Esophagus mucosa (tissue), 1 donor: ENCODE measurements at places on chromosomes 5 and 9. TPM values are rescaled to one million over a fixed set of nuclear protein-coding genes. Genes with fewer than 3 reads are reported as not detected.
A peak's percentile ranks its signal among the peaks of the same experiment; 100 is the strongest.

DNA sequence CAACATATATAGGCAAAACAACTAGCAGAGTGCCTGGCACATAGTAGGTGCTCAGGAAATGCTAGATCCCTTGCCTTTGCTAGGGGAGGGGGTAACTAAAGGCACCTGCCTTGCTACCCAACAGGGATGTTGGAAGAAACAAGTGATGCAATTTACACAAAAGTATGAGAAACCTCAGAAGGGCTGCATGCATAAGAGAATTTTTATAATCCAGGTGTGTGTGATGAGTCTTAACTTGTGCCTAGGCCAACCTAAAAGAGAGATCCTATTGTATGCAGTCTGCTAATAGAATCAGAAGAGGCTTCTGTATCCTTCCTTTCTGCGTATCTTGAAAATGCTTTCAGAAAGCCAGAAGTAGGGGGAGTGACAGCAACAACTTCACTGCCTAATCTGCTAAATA lies 135.9 kb downstream of the SLIT3 start:
- peak; percentile 61 for ATAC-seq

DNA sequence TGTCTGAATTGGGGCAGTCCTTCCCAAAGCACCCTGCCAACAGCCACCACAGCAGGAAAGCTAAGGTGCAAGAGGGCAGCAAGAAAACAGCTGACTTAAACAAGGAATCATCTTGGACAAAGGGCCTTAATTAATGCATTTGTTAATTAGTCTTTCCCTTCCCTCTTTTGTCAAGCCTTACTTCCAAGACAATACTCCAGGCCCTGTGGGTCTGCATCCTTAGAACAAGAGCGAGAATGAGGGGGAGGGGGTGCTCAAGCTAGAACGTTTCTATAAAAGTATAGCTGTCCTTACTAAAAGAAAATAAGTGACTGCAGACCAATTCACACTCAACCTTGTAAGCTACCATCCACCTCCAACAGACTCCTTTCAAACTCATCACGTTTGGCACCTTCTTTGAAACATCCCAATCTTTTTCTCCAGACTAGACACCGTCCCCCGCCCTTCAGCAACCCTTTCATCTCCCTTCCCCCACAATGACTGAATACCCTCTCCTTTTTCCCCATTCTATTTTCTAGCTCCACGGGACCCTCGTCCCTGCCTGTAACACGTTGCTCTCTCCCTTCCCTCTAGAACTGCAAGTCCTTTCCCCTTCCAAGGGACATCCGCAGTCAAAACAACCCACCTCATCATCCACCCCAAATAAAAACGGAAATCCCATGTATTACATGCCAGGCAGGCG lies 85.7 kb upstream of the RNF38 start:
- ATAC-seq: no peak

- no peak for ATAC-seq
Observed at GRCh38 chr9:36865731-36866635, 168.1 kb downstream of the PAX5 start.

- no peak for ATAC-seq
Observed at GRCh38 chr5:102832445-102832844, 77.3 kb downstream of the PAM start.

- ATAC-seq: peak; percentile 84
Observed at GRCh38 chr5:140261403-140262171, 41.3 kb downstream of the PFDN1 start.

DNA sequence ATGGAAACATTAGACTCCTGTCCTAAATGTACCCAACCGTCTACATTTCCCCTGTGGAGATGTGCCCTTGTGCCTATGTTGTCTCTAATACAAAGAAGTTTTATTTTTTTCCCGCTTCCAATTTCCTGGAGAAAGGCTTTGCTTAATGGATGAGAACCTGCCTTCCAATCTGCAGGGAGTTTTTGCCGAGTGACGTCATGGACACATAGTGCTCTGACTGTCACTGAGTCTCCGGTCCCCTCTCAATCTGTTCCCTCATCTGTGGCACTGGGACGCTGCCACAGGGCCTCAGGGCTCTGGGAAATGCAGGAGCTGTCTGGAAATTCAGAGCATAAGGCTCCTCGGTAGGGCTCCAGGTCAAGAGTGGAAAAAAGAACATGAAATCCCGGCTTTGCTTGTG lies 144.8 kb downstream of the PDZD2 start:
- no peak for ATAC-seq

- no peak for ATAC-seq
Observed at GRCh38 chr5:113187906-113188305, 211.3 kb downstream of the DCP2 start.

Gene NOXA1
- total RNA-seq: 5.5 TPM

Gene FOXE1
- 7.6 TPM for total RNA-seq

DNA sequence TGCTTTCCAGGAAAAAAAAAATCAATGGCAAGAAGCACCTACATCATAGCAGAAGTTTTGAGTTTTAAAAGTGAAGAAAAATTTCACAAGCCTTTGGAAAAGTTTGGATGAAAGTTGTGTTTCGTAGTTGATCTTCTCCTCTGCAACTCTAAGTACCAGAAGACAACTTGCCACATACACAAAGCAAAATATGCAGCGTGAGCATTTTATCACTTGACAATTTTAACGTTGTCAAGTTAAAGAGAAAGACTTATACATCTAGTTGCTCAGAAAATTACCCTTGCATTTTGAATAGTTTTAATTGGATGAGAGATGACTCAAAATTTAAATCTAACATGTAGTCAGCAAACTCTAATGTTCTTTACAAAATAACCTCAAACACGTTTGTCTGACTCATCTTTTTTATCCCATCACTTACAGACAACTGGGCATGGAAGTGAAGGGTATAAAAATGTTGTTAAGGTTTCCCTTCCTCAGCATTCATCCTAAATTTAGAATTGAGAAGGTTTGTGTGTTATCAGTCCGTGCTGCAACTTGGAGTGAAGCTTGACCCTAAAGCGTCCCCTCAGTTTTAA lies 213.4 kb downstream of the MARCHF11 start:
- ATAC-seq: no peak

DNA sequence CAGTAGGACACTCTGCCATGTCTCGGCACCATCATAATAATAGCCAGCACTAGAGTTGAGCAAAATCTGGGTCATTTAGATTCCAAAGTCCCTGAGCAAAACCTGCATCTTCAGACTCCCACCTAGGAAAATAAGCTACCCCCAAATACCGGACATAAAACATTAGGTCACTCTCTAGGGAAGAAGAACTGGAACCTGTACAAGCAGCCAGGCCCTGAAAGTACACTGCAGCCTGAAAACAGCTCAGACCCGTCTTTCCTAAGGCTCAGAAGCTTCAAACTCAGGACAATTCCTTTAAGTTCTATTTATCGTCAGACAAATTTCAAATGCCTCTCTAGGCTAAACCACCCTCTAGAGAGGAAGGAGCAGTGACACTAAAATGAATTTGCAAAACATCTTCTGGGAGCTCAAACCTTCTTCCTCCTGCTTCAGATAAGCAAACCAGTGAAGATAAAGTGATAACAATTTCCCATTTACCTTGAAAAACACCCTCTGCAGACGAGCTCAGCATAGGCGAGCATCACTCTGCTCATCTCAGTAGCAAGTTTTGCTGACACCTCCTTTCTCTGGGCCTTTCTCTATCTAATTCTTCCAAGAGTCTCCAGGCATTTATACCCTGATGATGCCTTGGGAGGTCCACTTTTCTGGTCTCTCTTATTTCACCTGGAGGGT lies 34.0 kb downstream of the ADAM19 start:
- no peak for ATAC-seq

DNA sequence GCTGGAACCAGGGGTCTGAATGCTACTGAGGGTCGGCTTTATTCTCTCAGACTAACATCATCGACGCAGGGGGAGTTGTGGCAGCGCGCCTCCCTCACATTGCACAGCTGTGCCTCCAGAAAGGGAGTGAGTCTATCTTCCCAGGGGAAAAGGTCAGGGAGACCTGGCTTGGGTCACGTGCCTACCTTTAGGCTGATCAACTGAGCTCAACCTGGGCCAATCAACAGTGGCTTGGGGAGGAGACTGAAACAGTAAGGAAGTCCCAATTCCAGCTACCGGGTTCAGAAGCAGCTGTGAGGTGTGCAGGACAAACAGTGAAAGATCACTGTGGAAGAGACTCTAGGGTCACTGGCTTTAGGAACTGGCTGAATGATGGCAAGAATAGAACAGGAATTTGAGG lies 14.3 kb downstream of the SNX30 start:
- no peak for ATAC-seq

- no peak for ATAC-seq
Observed at GRCh38 chr5:73822278-73822988, 196.4 kb downstream of the ARHGEF28 start.

GRCh38 chr9:130425741-130426466 lies 18.9 kb upstream of the ASS1 start:
- no peak for ATAC-seq

Gene MSX2
- 1.3 TPM for total RNA-seq

Gene BARHL1
- total RNA-seq: not detected

DNA sequence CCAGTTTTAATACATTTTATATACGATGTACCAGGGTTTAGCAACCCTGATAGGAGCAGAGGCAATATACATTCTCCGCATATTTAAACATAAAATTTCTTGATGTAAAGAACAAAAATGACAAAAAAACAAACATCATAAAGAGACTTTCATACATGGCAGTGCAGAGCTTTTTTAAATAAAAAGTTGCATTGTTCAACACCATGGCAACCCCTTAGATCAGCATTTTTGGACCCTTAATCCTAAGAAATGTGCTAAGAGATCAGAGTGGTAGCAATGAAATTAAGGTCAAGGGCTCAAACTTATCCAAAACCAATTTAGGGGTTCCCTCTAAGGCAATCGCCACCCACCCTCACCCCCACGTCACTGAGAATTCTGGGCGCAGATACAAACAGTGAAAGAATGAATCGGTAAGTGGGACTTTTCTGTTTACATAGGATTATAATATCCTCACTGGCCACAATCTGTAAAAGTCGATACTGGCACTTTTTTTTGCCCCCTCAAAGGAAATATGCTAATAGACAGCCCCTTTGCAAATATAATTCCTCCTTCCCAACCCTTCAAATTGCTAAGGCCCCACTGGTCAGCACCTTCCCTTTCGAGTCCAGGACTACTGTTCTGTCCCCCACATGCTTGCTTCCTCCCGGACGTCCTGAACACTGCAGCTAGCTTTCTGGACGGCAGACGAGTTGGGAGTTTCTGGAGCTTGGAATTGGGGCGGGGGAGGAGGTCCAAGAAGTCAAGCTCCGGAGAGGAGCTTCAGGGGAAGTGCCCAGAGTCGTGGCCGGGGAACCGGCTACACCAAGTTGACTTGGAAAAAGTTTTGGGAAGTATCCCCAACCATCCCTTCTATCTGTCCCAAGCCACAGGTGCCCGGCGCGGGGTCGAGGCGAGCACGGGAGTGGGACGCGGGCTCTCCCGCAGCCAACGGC lies 2.2 kb downstream of the GAS1 start:
- ATAC-seq: no peak

GRCh38 chr5:158430166-158430797 lies 571.3 kb upstream of the CLINT1 start:
- ATAC-seq: no peak

- no peak for ATAC-seq
Observed at GRCh38 chr9:113528811-113529210, 65.3 kb downstream of the RGS3 start.

- no peak for ATAC-seq
Observed at GRCh38 chr9:98995971-98996504, 52.3 kb downstream of the COL15A1 start.

GRCh38 chr5:61256474-61256873 lies 75.6 kb upstream of the ZSWIM6 start:
- ATAC-seq: no peak

Gene TMEM232
- 0.56 TPM for total RNA-seq

DNA sequence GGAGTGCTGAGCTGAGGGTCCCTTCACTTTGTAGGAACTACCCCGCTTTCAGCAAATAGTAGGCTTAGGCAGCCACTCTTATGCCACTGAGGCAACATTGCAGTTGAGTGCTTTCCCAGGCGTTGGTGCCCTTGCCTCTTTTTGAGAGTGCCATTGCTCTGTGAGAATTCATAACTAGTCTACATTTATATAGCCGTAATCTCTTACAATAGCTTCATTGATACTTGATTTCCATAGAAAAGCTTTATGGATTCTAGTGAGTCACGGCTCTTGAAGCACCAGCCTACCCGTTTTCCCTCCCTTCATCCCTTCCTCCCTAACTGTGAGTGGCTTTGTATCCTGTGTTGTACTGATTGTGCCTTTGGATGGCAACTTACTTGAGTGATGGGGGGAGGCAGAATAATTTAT lies 283.9 kb downstream of the AOPEP start:
- ATAC-seq: no peak

- peak; percentile 39 for ATAC-seq
Observed at GRCh38 chr9:133278161-133279114, 3.4 kb upstream of the ABO start.

Gene TAL2
- not detected for total RNA-seq

DNA sequence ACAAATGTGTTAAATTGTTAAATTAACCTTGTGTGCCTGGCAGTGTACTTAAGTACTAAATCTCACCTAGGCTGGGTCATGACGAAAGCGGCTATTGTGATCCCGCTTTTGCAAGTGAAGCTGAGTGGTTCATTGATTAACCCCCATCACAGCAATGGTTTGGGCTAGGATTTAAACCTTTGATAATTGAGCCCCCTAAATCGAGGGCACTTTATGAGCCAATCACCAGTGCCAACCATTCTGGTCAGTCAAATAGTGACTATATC lies 22.8 kb downstream of the HNRNPK start:
- ATAC-seq: peak; percentile 41

- ATAC-seq: no peak
Observed at GRCh38 chr9:93252116-93252780, 68.3 kb downstream of the WNK2 start.

GRCh38 chr5:99258819-99259218 lies 330.0 kb upstream of the CHD1 start:
- ATAC-seq: no peak

Gene PTGES
- 9.1 TPM for total RNA-seq

DNA sequence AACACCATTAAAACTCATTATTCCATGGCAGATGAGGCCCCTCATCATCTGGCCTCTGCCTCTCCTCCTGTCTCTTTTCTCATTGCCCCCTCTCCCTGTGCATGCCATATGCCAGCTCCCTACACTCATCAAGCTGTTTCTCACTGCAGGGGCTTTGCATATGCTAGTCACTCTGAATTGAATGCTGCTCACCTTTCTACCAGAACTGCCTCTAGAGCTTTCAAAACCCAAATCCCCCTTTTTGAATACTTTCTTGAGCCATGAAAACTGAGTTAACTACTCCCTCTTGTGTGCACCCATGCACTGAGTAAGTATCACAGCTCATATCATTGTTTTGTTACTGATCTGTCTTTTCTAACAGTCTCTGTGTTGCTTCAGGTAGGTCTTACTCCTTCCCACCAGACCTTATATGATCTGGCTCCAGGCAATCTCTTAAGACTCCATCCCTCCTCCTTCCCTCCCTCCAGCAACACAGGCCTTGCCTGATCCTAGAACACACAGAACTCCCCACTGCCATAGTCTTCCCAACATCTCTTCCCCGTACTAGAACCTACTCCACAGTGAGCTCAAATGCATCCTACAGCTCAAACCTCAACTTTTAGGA lies 60.5 kb downstream of the ASTN2 start:
- ATAC-seq: no peak

GRCh38 chr9:107390279-107390678 lies 99.3 kb downstream of the KLF4 start:
- peak; percentile 76 for ATAC-seq

Gene AGXT2
- not detected for total RNA-seq

Gene FAM200C
- total RNA-seq: 0.76 TPM
